ELR (cell line): ENCODE measurements at places on chromosomes 13 and 19.

DNA sequence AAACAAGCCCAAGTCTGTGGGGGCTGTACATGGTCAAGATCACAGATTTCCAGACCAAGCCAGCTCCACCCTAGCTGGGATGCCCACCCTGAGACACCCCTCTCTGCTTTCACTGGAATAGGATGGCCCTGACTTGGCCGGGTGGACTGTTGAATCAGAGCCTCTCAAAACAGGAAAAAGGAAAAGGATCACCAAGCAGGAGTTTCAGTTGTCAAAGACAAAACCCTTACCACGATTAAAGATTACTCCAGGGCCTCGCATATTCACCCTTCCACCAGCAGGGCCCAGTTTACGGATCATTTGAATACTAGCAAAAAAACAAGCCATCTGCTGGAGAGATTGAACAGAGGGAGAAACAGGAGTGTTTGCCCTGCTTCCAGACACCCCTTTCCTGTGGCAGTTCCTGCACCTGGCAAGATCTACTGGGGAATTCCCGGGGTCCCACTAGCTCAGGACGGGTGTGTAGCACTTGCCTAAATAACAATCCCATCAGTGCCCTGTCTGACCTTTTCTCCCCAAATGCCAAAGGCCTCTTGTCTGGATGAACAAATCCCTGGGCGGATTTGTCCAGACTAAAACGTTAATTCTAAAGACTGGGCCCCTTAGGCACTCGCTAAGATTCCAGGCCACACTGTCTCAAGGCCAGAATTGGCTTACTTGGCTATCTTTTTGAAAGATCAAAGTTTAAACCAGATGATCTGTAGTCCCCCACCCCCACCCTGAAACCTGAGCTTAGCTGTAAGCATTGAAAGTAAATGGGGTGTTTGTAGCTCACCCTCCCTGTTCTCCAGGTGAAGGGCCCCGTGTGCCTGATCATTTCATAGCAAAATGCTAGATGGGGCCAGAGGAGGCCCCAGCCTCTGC is 38.4 kb downstream of the ACTN4 start:
- peak; percentile 65 for DNase-seq

DNA sequence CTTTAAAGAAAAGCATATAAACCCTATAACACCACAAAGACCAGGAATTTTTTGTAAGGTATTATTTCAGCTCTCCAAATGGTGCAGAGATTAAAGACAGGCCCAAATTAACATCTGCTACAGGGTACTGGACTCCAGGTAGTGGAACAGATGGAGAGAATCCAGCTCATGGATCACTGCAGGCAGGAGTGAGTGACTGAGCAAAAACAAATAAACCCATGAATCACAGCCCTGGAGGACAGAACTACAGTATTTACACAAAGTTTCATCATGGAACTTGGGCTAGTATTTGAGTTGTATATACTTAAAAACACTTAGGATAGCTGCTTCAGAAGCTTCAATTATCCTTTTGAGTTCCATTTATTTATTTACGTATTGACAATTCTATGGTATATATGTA is 132.8 kb upstream of the SPRY2 start:
- peak; percentile 71 for DNase-seq

GRCh38 chr13:78786459-78786858 is 127.5 kb upstream of the OBI1 start:
- no peak for DNase-seq

DNA sequence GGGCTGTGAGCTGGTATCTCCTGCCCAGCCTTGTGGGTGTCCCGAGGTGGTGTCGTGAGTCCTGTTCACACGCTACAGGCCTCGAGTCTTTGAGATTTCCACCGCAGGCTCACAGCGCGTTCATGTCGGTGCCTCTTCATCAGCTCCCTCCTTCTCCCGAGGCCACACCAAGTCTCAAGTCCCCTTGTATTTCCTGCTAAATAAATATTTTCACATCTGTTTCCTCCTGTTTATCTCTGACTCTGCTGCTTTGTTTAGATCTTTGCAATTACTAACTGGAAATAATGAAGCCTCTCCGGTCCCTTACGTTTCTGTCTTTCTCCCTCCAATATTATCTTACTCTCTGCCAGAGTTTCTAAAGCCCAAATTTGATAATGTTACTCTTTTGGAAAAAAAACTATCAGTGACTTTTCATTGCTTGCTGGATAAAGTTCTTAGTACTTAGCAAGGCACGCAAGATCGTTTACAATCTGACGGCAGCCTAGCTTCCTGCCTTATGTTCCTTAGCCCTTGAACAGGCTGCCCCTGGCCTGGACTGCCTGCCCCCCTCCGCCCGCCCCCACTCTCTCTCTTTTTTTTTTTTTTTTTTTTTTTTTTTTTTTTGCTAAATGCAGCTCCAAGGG is 130.5 kb upstream of the RNF113B start:
- DNase-seq = no peak

DNA sequence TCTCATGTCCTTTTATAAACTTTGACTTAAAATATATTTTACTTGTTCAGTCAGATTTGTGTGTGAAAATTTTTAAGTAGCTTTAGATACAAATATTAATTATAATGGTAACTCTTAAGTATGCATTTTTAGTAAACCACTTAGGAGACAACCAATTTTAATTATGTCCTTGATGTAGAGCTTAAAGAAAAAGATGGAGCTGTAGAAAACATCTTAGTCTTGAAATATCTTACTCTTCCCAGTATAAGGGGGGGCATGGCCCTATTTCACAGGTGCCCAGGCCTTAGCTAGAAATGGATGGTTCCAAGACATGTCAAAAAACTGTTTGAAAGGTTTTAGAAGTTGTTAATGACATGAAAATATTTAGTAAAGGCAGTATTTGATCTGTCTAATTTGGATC is 43.4 kb upstream of the CEACAM21 start:
- DNase-seq = no peak

DNA sequence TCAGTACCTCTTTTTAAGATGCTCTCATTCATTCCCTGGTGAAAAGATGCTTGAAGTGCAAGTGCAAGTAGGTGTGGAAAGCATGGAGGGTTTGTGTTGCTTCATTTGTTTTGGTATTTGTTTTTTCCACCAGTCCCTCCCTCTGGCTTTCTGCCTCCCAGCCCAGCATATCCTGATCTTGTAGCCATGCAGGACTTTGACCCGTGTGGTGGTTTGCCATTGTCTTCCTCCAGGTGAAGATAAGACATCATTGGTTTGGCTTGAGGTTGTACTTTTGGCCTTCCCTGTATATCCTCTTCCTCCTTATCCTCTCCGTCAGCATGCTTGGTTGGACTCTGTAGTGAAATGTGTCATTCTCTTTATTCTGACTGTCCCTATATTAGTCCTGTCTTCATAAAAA is 9.1 kb downstream of the SPINT2 start:
- DNase-seq = no peak

DNA sequence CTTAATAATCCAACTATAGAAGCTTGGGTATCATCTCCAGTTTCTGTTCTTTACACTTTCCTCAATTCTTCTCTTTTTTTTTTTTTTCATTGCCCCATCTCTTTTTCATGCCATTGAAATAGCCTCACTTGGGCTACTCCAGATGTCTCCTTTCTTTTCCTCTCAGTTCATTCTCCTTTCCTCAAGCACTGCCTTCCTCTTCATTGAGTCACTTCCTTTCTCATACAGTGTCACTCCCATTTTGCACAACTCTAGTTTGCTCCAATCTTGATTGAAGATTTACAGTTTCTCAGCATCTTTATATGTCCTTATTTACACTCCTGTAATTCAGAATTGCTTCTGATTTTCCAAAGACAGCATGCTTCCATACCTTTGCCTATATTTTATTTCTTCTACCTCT is 61.3 kb downstream of the IPO5 start:
- peak; percentile 89 for DNase-seq

GRCh38 chr19:57317503-57317902 is 2.8 kb upstream of the ZNF543 start:
- no peak for DNase-seq

GRCh38 chr19:32392901-32393300 is 12.7 kb upstream of the DPY19L3 start:
- DNase-seq = no peak

DNA sequence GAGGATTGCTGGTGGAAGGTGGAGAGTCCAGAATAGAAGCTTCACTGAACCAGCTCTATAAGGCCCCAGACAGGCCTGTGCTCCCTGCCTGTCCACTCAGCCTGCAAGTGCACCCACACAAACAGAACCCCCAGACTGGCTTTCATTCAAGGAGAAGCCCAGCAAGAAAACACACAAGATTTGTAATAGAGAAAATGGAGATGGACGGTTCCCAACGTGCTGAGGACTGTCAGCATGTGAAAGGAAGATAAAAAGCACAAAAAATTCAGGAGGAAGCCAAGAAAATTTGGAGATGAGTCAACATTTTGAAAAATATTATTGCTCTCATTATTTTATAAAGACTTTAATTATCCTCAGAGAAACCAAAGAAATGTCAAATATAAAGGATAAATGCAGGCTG is 218.2 kb upstream of the SLC10A2 start:
- no peak for DNase-seq

GRCh38 chr19:46730595-46730994 is 13.7 kb upstream of the PRKD2 start:
- peak; percentile 16 for DNase-seq

DNA sequence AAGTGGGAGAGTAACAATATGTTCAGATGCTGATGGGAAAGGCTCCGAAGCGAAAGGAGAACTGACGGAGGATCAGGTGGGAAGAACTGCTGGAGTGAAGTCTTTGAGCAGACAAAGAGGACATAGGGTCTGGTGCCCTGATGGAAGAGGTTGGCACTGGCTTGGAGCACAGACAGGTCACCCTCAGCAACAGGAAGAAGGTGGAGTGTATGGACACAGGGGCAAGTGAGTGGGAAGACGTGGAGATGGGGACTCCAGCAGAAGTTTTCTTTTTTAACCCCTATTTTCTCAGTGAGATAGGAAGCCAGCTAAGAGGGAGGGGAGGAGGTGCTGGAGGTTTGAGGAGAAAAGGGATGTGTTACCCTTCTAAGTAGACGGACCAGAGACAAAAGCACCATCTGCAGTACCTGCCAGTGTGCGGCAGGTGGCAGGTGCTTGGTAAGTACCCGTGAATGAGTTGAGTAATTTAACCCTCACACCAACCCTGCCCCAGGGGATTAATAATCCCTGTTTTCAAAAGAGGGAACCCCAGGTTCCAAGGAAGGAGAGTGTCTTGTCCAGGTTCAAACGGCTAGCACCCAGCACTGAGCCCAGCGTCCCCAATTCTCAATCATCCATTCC is 11.2 kb downstream of the HAS1 start:
- peak; percentile 75 for DNase-seq

DNA sequence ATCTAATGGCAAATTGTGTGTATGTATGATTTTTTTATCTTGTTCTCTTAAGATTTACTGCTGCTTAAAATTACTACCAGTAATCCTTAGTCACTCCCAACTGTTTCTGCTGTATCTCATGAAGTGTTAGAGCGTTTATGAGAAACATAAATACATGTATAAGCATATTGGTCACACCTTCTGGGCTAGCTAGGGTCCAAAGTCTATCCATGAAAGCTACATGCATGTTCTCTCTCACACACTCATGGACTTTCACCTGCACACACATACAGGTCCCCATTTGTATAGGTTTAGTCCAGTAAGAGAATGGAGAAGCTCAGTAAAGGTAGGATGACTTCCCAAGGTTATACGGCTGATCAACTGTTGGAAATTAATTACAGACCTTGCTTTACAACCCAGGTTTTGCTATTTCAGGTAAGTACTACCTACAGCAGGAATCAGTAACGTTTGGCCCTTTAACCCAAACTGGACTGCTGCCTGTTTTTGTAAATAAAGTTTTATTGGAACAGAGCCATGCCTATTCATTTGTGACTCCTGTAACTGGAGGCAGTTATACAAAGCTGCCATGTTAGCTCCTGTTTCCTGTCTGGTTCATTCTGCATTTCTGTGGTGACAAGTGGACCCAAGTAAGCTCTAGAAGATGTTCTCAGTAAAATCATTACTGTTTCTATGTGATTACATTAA is 15.3 kb downstream of the METTL21C start:
- no peak for DNase-seq

- DNase-seq = peak; percentile 76
Measured at GRCh38 chr13:44471686-44472085, 98.1 kb downstream of the SERP2 start.

DNA sequence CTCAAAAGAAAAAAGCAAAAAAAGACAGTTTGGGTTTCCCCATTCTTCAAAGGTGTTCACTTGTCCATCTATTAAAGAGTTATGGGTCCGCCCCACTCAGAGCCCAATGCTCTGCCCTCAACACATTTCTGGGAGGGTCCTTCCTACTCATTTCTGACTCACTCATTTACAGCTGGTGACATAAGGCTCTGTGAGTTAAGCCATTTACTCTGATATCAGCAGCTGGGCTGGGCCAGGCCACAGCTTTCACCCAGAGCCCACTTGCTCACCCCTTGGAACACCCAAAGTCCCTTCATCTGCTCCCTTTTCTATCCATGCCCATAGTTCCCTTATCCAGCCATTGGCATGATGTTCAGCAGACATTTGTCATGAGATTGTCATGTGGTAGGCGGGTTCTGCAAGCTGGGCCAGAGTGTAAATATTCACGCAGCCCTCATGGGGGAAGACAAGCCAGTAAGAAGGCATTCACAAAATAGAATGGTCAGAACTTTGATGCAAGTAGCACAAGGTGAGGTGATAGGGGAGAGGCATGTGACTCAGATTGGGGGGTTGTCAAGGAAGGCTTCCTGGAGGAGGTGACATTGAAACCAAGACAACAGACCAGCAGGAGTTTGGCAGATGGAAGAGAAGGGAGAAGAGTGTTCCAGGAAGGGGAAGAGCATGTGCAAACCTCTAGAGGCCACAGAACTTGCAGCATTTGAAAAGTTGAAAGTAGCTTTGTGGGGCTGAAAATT is 5.9 kb downstream of the MAST1 start:
- no peak for DNase-seq

DNA sequence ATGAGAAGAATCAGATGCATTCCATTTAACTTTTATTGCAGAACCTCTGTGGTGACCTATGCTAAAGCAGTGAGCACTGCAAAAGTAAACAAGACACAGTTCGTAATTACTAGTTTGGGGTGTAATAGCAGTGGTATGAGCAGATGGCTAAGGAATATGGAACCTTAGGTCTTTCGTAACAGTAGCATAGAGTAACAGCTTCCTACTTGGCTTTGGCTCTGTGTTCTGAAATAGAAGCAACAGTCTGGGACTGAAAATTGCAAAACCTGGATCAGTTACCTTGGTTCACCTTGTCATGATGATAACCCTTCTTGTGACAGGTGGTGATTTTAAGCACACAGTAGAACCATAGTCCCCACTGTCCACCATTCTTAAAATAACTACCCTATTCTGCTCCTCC is 303.4 kb downstream of the GPC6 start:
- DNase-seq = no peak

DNA sequence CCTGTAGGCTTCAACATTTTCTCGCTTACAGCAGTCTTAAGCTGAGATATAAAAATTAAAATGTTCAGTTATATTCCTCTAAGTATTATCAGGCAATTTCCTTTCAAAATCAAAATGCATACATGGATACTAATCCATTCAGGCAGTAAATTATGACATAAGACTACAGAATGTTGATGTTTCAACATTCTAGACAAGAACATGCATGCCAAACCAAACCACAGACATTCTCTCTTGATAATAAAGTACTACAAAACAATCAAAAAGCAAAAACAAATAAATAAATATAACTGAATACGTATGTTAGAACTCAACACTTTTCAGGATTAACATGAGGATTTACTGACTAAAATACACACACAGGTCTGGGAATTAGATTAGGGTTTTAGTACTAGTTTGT is 7.7 kb downstream of the DIS3 start:
- DNase-seq = no peak
